Fibroblast of the conjunctiva (primary cell): ENCODE measurements at places on chromosomes 11 and 22.
A peak's percentile ranks its signal among the peaks of the same experiment; 100 is the strongest.

DNA sequence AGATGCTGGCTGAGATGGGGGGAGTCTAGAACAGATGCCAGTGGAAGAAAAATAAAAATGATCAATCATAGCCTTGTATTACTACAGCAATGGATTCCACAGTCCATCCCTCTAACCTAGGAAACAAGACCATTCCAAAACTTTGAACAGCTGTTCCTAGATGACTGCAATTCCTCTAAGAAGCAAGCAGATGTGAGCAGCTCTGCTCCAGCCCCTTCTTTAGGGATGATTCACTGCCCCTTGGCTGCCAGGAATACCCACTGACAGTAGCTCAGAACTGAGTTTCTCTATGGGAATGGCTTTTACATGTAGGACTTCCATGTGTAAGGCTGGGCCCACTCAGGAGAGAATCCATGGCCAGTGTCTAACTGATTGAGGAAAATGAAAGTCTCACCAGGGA is 943.9 kb downstream of the OPCML start:
- no peak for DNase-seq

- DNase-seq = peak; percentile 77
Measured at GRCh38 chr22:42697542-42698013, 23.1 kb downstream of the A4GALT start.

DNA sequence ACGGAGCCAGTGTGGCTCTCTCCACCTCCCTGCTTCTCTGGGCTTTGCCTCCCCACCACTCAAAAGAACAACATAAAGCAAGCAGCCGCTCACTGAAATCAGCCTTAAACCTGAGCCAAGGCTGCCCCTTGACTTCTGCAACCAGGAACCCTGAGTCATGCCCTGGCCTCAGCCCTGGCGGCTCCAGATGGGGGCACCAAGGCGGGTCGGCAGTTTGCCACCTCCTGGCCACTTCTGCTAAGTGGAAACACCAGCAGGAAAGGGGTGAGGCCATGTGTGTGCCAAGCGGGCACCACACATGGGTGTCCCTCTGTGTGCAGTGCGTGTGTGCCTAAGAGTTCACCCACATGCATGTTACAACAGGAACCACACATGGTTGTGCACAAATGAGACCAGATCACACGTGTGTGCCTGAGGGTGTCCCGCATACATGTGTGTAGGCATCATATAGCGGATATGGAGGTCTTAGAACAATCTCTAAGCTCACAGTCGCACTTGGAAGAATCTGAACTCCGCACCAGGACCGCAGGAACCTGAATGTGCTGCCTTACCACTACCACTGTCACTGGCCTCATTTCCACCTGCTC is 221.2 kb downstream of the MN1 start:
- no peak for DNase-seq

DNA sequence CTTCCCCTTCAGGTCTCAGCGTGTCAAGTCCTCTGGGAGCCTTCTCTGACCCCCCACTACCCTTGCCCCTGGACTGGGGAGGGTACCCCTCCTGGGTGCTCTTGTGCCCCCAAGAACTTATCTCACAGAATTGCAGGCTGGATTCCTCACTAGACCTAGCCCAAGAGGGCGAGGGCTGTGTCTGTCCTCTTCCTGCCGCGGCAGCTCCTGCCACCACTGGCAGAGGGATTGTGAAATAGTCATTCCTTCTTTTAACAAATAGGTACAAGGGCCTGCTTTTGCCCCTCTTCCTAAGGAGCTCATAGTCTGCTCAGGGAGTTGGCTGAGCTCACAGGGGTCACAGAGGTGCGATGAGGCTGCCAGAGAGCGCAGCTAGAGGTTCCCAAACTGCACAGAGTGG is 5.5 kb downstream of the RAB36 start:
- no peak for DNase-seq

- DNase-seq = no peak
Measured at GRCh38 chr22:28017558-28017820, 98.4 kb upstream of the PITPNB start.

- DNase-seq = no peak
Measured at GRCh38 chr11:46238078-46238966, 39.1 kb upstream of the CREB3L1 start.

DNA sequence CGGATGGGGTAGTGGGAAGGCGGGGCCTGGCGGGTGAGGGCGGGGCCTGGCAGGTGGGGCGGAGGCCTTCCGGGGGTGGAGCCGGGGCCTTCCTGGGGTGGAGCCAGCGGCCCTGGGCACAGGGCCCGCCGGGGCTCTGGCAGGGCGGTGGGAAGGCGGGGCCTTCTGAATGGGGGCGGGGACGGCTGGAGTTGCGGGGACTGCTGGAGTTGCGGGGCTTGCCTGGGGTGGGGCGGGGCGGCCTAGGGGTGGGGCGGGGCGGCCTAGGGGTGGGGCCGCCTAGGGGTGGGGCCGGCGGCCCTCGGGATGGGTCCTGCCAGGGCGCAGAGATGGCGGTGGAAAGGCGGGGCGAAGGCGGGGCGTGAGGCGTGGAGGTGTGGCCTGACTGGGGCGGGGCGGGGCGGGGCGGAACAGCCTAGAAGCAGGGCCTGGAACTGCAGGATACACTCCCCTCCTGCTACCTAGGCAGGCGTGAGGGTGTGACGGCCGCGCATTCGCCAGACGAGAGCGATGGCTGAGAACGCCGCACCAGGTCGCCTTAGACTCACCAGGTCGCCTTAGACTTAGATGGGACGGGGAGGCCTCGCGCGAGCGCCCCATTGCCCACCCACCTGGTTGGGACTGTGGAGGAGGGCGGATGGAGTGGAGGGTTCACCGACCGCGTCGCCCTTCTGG is 19.3 kb downstream of the RRP7A start:
- DNase-seq = peak; percentile 51

- no peak for DNase-seq
Measured at GRCh38 chr11:12862696-12863469, 146.2 kb upstream of the RASSF10 start.

- no peak for DNase-seq
Measured at GRCh38 chr22:27434898-27435297, 366.7 kb downstream of the MN1 start.

DNA sequence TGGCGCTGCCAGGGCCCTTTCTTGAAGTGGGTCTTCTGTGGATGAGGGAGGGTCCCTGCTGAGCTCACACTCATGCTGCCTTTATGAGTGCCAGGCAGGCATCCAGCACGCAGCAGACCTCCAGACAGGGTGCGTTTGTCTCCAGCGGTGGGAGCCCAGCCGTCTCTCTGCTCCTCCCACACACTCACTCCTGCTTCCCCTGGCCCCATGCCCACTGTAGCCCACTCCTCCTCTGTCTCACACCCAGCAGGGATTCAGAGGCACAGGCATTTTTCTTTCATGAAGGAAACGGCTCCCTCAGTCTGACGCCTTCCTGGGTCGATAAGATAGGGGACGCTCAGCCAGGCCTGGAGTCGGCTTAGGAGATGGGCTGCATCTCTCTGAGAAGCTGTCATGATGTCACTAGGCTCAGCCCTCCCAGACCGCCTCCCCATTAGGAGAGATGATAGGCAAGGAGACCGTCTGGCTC is 183.9 kb upstream of the NCAM1 start:
- DNase-seq = no peak

- DNase-seq = no peak
Measured at GRCh38 chr11:86873573-86874083, 73.3 kb downstream of the PRSS23 start.

DNA sequence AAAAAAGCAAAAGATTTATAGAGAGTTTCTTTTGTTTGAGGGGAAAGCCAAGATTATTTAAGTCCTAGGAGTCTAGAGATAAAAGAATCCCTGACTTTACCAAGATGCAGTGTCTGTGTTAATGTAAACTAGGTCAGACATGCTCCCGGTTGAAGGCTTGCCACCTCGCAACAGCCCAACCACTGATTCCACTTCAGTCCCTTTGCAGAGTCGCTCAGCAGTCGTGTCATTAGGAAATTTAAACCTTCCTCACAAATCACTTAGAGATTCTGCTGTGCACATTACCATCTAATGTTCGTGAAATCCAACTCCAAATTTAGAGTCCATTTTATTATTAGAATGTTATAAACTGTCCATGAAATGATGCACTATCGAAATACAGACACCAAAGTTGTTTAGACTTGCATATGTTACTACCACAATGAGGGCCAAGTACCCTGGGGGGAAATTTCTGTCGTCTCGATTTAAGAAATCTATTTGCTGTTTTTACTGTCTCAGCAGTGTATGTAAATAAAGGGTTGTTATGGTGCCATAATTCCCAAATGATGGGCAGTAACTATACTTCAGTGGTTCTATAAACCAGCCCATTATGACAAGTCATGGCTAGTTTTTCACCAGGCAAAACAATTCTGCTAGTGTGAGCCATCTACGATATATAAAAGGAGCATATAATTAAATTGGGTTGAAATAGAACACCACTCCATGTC is 101.4 kb upstream of the MTNR1B start:
- DNase-seq = no peak

- no peak for DNase-seq
Measured at GRCh38 chr11:78176605-78177141, 11.8 kb downstream of the KCTD21 start.

GRCh38 chr11:60194511-60194910 is 11.6 kb upstream of the MS4A6A start:
- no peak for DNase-seq

DNA sequence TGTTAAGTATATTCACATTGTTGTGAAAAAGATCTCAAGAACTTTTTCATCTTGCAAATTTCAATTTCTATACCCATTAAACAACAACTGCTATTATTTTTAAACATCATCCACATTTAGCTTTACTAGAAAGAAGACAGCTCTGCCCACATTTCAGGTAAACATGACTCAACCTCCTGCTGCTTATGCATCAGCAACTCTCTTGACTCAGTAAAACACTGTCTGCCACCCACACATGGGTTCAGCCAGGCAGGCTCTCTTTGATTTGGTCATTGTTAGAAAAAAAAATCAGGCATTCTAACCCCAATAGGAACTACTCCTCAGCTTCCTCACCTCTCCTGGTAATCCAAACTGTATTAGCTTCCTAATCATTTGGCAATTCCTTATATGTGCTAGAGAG is 5.1 kb upstream of the ENDOD1 start:
- no peak for DNase-seq

DNA sequence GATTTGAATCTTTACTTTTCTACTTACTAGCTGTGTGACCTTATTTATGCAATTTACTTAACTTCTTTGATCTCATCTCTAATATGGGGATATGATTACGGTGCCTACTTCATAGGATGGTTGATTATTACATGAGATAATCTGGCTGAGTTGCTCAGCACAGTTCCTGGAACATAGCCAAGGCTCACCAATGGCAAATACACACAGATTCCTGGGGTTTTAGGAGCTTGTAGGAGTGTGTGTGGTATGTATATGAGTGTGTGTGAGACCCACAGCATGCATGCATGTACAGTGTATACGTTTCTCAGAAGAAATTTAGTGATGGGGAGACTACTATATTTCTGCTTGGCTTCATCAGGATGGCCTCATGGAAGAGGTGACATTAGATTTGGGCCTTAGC is 256.9 kb downstream of the KIRREL3 start:
- no peak for DNase-seq
